ENCODE measurements at places on chromosomes 16 and 17.

DNA sequence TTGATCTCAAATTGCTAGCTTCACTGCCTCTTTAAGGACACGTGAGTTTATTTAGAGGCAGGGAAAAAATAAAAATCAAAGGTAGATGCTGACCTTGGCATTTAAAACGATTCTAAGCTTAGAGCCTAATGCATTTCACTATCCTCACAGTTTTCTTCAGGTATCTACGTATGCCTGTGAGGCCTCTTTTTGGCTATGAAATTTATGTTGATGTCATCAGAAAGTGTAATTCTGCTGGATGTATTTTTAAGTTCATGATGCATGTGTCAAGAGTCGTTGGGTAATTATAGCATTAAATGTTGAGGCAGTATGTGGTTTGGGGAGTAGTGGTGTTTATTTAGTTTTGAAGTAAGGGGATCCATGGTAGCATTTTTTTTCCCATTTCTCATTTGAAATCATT, 4.2 kb upstream of the KRTAP3-2 start:
- no peak for DNase-seq

DNA sequence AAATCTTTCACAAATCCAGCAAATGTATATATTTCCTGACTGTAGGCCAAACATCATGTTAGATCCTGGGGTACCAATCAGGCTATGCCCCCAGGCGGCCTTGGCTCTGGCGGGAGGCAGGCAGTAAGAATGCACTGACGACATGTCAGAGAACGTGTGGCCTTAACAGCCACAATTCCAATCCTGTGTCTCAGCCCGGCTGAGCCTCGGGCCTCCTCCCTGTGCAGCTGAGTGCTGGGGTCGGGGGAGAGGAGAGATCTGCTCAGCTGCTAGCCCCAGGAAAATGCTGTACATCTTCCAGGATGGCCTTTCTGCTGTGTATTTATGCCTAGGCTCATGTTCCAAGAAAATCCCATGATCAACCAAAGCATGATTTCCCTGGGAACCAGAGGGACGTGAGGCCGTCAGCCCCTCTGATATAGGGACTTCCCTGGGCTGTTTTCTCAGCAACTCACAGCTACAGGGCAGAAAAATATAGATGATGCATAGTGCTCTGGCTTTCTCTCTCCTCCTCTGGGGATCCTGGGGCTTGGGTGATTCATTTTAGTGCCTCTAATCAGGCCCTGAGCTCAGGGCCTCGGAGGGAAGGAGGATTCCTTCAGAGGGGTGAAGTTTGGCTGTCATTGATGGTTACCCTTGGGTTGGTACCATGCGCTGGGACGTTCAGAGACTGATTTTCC, 604.0 kb downstream of the HS3ST4 start:
- no peak for DNase-seq

- DNase-seq, result no peak
Observed at GRCh38 chr17:68384471-68384870, 72.8 kb downstream of the WIPI1 start.

GRCh38 chr17:45749831-45750335, 34.2 kb upstream of the CRHR1 start:
- no peak for DNase-seq

DNA sequence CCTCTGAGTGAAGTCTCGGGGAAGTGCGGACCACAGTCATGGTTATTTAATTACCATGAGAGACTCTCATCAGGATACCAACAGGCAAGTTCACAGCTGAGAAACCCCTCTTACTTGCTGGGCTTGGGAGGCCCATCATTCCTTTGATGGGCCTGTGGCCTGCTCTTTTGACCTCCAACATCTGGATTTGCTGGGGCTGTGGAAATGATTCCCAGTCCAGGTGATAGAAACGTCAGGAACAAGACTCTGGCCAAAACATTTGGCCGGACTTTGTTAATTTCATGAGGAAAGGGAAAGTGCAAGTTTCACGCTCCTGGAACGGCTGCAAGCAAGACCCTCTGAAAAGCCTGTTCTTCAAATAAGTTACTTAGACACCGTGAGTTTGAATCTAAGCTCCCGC, 42.5 kb downstream of the TMEM114 start:
- DNase-seq, result no peak

GRCh38 chr17:57135026-57135788, 50.2 kb downstream of the AKAP1 start:
- DNase-seq, result no peak

GRCh38 chr16:89410322-89410721, 80.0 kb downstream of the ANKRD11 start:
- DNase-seq, result no peak

DNA sequence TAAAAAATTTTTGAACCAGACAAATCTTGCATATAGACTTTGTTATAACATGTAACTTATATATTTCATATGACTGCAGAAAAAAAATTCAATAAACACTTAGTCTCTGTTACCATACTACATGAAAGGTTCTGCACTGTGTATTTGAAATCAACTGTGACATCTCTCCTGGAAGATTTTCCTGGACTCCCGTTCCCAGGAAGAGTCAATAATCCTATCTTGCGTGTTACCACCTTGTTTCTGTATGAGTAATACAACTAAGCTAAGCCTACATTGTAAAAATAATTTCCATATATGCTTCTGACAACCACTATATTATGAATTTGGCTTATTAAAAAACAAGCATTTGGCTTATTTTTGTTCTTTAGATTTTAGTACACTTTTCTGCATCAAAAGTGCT, 665.6 kb upstream of the SOX9 start:
- no peak for DNase-seq

DNA sequence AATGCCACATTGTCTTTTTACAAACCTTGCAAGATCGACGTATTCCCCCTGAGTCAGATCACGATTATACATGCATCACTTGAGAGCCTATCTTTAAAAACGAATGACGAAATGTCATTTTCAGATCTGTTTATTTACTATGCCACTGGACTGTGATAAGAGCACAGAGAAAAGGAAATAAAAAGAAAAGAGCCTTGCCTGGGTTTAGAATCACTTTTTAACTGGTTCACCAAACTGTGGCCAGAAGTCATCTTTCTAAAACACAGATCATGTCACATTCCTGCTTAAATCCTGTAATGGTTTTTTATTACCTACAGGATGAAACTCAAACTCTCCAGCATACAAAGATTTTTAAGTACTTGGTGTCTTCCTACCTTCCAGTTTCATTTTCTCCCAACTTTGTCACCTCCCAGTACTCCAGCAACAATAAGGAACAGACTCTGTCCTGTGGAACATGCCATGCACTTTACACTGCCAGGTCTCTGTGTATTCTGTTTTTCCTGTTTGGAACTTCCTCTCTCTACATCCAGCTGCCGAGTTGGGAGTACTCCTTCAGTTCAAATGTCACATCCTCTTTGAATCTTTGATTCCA, 91.5 kb downstream of the SNX11 start:
- no peak for DNase-seq

DNA sequence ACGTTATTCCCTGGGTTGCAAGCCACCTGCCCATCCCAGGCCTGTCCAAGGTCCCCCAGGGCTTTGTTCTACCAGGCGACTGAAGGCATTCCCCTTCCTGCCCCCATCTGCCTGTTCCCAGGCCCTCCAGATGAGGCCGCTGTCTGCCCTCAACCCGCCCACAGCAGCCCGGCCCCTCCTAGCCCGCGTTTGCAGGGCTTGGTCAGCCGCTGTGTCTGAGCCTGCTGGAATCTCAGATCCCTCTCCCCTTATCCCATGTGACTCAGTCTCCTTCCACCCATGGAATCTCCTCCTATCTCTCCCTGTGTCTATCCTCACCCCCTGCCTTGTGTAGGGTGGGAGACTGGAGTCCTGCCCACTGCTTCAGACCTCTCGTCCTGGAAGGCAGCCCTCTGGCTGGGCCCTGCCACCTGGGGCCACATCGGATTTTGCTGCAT, 186.0 kb upstream of the TNRC6C start:
- peak; percentile 29 for DNase-seq

- no peak for DNase-seq
Observed at GRCh38 chr16:83768986-83769385, 38.8 kb upstream of the HSBP1 start.

- peak; percentile 34 for DNase-seq
Observed at GRCh38 chr17:35900280-35900679, 20.1 kb upstream of the CCL5 start.

DNA sequence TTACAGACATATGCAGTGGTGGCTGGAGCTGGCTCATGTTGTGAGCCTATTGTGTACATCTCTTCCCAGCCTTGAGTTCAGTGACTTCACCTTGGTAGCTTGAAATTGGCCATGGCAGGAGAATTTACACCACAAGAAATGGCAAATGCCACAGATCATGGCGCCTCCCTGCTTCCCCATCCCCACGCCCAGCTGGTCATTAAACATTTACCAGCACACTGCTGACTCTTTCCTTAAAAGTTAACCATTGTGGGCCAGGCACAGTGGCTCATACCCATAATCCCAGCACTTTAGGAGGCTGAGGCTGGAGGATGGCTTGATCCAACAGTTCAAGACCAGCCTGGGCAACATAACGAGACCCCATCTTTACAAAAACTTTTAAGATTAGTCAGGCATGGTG, 22.6 kb upstream of the ITGB4 start:
- no peak for DNase-seq

DNA sequence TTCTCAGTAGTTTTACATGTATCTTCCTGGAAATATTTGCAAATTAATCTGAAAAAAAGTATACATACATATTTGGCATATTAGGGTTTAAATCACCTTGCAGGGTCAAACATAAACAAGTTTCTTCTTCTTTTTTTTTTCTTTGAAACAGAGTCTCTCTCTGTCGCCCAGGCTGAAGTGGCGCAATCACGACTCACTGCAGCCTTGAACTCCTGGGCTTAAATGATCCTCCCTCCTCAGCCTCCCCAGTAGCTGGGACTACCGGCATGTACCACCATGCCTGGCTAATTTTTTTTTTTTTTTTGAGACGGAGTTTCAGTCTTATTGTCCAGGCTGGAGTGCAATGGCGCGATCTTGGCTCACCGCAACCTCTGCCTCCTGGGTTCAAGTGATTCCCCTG, 12.6 kb upstream of the FUS start:
- no peak for DNase-seq

DNA sequence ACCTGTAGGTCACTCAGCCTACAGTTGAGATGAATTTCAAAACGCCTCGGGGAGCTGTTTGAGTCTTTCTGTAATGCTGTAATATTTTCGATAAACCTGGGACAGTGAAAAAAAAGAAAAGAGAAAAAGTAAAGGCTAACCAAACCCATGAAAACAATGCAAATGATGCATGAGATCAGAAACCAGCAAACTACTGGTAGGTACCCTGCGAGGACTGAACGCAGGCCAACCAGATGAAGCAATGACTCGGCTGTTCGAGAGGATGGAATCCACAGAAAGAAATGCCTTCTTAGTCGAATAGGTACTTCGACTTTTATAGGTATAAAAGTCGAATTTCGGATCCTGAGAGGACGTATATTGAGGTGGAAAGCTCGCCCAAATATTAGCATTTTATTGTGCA, 509 bp upstream of the ATAD5 start:
- DNase-seq, result no peak

- DNase-seq, result no peak
Observed at GRCh38 chr16:82936941-82937551, 310.3 kb downstream of the CDH13 start.

GRCh38 chr17:79106958-79107357, 32.3 kb downstream of the ENGASE start:
- DNase-seq, result no peak

- no peak for DNase-seq
Observed at GRCh38 chr17:10513299-10514067, 4.9 kb downstream of the MYH1 start.

- DNase-seq, result no peak
Observed at GRCh38 chr16:68377667-68378393, 67.0 kb downstream of the PRMT7 start.

- DNase-seq, result no peak
Observed at GRCh38 chr17:72394531-72394930, 273.7 kb downstream of the SOX9 start.

- no peak for DNase-seq
Observed at GRCh38 chr16:24346734-24347133, 90.6 kb downstream of the CACNG3 start.

- DNase-seq, result no peak
Observed at GRCh38 chr17:7695586-7695985, 7.3 kb downstream of the WRAP53 start.

GRCh38 chr16:1193825-1194581, 31.1 kb downstream of the TPSG1 start:
- no peak for DNase-seq

GRCh38 chr16:85759631-85760419, 8.9 kb upstream of the C16orf74 start:
- no peak for DNase-seq

DNA sequence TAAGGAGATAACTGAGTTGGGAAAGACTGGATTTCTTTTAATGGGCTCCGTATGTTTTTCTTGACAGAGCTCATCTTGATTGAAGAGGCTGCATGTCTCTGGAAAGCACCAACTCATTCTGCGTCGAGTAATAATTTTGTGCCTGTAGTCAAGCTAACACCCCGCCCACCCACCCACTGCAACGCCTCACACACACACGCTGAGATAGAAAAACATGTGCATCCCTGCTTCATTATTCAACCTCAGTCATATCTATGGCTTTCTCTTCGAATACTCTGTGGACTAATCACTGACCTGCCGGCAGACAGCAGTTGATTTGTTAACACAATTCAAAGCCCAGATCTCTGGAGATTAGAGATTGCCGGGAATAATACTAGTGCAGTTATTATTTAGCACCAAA, 220.2 kb upstream of the TOM1L1 start:
- no peak for DNase-seq

GRCh38 chr17:43578699-43579565, 32.8 kb upstream of the ETV4 start:
- DNase-seq, result no peak

Data from stimulated activated CD8-positive, alpha-beta memory T cell treated with anti-CD3 and anti-CD28 coated beads, Interleukin-7, amount 100 ng/mL, for 4 hours (primary cell).